Heart left ventricle (tissue), 16 donors: ENCODE measurements at places on chromosomes 6 and 20. TPM values are rescaled to one million over a fixed set of nuclear protein-coding genes. Genes with fewer than 3 reads are reported as not detected.

The MROH8 gene
- total RNA-seq, result 3.9 TPM

GRCh38 chr20:2163312-2163711 is 61.7 kb downstream of the STK35 start:
- H3K4me1 ChIP-seq, result no peaks in the 10 kb centered on the region
- H3K4me3 ChIP-seq, result no peak overlapping the region
- H3K27me3 ChIP-seq, result no peaks in the 10 kb centered on the region
- H3K27ac ChIP-seq, result no peak overlapping the region
- H3K36me3 ChIP-seq, result no peaks in the 10 kb centered on the region

The MUC22 gene
- total RNA-seq, result 0.13 TPM

DNA sequence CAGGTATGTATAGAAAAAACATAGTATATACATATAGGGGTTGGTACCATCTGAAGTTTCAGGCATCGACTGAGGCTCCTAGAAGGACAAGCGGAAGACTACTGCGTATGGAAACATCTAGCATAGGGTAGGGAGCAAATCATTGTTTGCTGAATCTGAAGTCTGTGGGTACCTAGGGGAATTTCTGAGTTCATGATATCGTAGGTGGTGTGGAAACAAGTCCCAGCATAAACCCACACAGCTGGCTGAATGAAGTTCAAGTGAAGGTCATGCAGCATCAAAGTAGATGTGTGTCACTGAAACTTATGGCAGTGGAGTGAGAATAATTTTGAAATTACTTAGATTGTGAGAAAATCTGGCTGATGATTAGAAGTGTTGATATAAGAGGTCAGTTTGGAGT is 39.4 kb downstream of the MAP7 start:
- no peaks in the 10 kb centered on the region for H3K27me3 ChIP-seq
- H3K36me3 ChIP-seq, result no peaks in the 10 kb centered on the region
- no peaks in the 10 kb centered on the region for H3K4me1 ChIP-seq
- H3K27ac ChIP-seq, result no peak overlapping the region
- no peak overlapping the region for H3K4me3 ChIP-seq
